Fibroblast of mammary gland (primary cell): ENCODE measurements at places on chromosomes 12 and 14.

DNA sequence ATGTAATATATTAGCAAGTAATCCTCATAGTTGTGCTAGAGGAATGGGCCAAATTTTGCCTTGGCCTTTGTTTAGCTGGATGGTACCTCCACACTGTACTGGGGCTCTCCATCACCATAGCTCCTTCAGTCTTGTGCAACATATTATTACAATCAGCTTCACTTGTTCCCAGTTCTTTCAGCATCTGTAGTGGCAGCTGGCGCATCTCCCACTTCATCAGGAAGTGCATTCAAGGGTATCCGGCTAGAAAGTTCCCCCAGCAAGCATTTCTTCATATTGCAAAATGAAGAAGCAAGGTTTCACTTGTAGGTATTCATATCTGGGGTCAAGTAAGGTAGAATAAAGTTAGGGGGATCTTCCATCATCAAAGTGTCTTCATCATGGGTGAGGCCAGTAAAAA, 123.7 kb downstream of the IGF1 start:
- DNase-seq = no peak

DNA sequence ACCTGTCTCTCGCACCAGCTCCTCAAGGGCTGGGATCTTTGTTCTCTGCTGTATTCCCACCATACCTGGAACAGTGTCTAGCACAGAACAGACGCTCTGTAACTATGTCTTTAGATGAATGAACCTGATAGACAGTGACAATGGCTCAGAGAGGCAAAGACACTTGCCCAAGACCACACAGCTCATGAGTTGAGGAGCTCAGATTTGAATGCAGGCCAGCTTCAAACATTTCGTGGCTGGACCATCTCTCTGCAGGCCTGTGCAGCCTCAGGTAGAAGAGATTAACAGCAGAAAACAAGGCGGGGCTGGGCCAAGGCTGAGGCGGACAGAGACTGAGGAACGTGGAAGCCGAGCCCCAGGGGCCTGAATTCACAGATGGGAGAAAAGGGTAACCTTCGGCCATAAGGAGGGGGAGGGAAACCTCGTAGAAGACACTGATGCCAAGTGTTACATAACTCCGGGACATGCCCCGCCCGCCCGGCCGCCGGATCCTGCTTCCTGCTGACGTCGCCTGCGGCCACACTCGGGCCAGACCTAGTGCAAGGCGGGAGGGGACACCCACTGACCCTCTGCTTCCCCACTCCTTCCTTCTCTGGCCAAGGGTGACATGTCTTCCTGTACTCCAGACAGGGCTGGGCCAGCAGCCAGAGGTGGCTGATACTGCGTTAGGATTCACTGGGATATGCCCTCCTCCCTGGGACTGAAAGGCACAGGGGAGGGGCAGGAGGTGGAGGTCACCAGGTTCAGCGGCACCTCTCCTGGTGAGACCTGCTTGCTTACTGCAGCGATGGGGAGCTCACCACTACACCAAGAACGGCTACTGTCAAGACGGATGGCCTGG, 86.8 kb downstream of the RFLNA start:
- DNase-seq = peak; percentile 79

GRCh38 chr12:41339784-41340183, 151.7 kb downstream of the PDZRN4 start:
- DNase-seq = no peak

- DNase-seq = peak; percentile 97
Observed at GRCh38 chr12:99917711-99918402, 66.9 kb downstream of the ANKS1B start.

GRCh38 chr12:90514325-90514724, 440.7 kb downstream of the CCER1 start:
- DNase-seq = peak; percentile 62

DNA sequence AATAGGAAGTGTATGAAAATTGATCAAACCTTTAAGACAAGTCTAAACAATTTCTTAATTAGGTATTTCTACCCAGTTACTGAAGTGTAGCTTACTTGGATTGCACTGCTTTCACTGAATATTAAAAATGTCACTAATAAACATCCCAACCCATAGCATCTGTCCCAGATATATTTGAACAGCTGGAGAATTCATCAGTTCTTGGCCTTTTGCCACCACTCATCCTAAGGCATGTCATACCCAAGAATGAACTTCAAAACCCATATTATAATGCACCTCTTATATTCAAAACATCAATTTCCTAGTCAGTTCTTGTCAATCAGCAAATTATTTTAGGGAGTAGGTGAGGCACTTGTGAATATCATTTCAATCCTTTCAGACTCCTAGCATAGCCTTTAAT, 392.3 kb downstream of the PAWR start:
- peak; percentile 20 for DNase-seq

GRCh38 chr12:1796515-1797010, 23.8 kb upstream of the LRTM2 start:
- DNase-seq = peak; percentile 19

DNA sequence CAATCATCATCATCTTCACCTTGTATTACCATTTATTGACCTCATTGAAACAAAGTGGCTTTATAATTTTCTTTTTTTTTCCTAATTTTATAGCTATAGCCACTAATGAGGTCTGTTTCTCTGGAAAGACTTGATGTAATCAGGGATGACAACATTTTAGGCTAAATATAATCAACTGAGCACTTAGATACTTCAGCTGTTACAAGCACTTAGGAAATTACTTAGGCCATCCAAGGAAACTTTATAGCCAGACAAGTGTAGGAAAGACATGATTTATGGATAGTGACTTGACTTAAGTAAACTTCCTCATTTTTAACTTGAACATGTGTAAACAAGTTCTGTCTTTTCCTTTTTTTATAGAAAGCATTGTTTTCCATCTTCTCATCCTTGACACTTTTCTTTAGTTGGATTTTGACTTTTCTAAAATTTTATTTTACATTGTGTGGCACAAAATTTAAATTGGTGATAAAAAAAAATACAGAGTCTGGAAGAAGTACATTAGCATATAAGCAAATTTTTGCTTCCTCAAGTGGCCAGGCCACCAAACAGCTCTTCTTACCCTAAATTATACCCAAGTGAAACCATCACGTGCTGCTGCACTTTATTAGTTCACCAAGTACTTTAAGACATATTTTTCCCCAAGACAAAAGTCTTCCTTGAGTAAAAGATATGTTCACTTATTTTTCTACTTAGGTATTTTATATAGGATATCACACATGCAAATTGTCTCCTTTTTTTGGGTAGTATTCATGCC, 15.1 kb downstream of the CPNE8 start:
- DNase-seq = peak; percentile 40

GRCh38 chr12:55703901-55704761, 3.6 kb downstream of the ITGA7 start:
- no peak for DNase-seq

GRCh38 chr12:16159571-16159970, 117.9 kb downstream of the SLC15A5 start:
- no peak for DNase-seq

GRCh38 chr12:130031571-130032189, 127.9 kb upstream of the TMEM132D start:
- DNase-seq = peak; percentile 26

- DNase-seq = peak; percentile 70
Observed at GRCh38 chr12:87216436-87216835, 812.8 kb downstream of the C12orf50 start.

GRCh38 chr14:57883061-57883460, 17.2 kb upstream of the SLC35F4 start:
- peak; percentile 24 for DNase-seq

GRCh38 chr12:49233842-49234526, 30.9 kb upstream of the TUBA1C start:
- DNase-seq = no peak

- DNase-seq = peak; percentile 69
Observed at GRCh38 chr12:86727160-86727559, 471.0 kb upstream of the MGAT4C start.

- DNase-seq = no peak
Observed at GRCh38 chr12:132305991-132306884, 23.2 kb downstream of the GALNT9 start.

- DNase-seq = no peak
Observed at GRCh38 chr12:106022568-106023012, 116.2 kb downstream of the NUAK1 start.

- DNase-seq = peak; percentile 64
Observed at GRCh38 chr14:31934767-31935266, 142.3 kb upstream of the ARHGAP5 start.

- DNase-seq = no peak
Observed at GRCh38 chr12:40620564-40621019, 71.6 kb upstream of the CNTN1 start.

DNA sequence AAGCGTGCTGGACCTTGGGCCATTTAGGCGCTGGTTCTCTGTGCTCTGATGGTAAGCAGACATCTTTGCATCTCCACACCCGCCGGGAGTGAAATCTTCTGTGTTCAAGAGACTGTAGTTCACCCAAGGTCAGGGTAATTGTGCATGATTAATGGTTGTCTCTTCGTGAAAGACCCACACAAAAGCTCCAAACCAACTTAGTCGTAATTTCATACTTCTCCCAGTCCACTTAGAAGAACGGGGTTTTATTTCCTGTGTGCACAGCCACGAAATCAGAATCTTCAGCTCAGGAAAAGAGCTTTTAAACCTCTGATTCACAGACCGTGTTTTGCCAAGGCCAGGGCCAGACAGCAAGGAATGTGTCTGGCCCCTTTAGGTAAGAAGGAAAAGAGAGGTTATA, 640.9 kb downstream of the MED13L start:
- no peak for DNase-seq

- DNase-seq = peak; percentile 12
Observed at GRCh38 chr12:32336261-32336660, 63.1 kb upstream of the FGD4 start.

DNA sequence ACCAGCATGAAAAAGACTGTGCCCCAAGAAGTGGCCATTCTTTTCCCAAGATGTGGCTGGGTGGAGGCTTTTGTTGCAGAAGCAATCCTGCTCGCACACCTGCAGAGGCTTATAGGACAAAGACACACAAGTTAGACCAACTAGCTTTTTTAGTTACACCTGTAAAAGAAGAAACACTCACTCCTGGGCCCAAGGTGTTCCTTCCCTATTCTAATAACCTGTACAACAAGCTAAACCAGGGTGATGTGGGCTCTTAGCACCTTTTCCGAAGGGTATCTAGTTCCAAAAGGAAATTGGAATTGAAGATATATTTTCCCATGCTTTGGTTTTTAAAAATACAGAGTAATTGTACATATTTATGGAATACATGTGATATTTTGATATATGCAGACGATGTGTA, 31.0 kb downstream of the ENTPD5 start:
- no peak for DNase-seq

GRCh38 chr12:124519746-124520145, 47.7 kb downstream of the NCOR2 start:
- no peak for DNase-seq

GRCh38 chr14:54577977-54578376, 11.0 kb downstream of the SAMD4A start:
- no peak for DNase-seq

DNA sequence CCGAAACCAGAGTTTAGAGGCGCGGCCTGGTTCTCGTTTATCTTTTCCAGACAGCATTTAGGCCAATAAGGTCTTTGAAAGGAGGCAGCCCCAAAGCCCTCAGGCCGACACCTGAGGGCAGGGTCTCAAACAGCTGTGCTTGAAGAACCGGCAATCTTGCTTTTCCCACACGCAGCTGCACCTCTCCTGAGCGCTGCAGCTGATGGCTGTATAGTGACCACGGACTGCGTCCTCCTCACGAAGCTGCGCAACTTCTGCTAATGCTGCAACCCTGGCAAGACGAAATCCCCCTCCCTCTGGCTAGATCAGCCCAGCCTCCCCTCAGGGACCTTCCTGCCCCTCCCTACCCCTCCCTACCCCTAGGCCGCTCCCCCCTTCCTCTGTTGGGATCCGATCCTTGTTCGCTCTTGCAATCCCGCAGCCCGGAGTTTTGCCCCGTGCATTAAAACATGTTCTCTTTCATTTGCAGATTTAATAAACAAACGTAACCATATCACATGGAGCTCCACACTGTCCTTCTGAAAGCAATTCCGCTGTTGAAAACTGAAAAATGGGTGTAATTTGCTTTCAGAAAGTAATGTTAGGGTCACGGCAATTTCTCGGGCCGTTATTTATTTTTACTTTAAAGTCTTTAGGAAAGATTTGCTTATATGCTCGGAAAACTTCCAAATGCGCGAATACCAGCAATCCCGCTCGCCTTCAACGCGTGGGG, 4.8 kb upstream of the PAX9 start:
- no peak for DNase-seq

DNA sequence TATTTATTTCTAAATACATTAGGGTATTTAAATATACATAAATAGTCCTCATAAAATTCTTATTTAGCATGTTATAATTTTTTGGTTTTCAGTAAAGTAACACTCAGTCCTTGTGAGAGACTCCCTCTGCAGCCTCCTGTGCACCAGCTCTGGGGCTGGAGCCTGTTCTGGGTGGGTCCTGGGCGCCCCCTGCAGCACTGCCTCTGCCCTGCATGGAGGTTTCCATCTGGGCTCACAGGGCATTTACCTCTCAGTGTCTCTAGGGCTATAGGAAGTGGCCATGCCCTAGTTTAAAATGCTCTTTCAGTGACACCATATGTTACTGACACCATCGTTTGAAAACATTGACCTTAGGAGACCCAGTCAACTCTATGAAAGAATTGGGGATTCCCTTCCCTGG, 1155.2 kb downstream of the TMEM121 start:
- no peak for DNase-seq

- DNase-seq = no peak
Observed at GRCh38 chr12:67442347-67442841, 173.2 kb downstream of the CAND1 start.

- DNase-seq = peak; percentile 58
Observed at GRCh38 chr14:73758392-73759182, 44.4 kb upstream of the PNMA1 start.

DNA sequence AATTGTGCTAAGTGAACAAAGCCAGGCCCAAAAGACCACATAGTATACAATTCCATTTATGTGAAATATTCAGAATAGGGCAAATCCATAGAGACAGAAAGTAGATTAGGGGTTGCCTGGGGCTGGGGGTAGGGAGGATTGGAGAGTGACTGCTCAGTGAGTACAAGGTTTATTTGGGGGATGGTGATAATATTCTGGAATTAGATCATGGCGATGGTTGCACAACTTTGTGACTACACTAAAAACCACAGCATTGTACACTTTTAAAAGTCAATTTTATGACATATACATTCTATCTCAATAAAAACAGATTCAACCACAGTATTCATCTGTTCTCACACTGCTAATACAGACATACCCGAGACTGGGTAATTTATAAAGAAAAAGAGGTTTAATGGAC, 68.7 kb upstream of the MAP1LC3B2 start:
- peak; percentile 85 for DNase-seq
